GM06990 (cell line): ENCODE measurements at places on chromosomes 12 and 14.
A peak's percentile ranks its signal among the peaks of the same experiment; 100 is the strongest.

GRCh38 chr12:49568442-49569162 is 660 bp upstream of the MCRS1 start:
- DNase-seq: peak; percentile 39

DNA sequence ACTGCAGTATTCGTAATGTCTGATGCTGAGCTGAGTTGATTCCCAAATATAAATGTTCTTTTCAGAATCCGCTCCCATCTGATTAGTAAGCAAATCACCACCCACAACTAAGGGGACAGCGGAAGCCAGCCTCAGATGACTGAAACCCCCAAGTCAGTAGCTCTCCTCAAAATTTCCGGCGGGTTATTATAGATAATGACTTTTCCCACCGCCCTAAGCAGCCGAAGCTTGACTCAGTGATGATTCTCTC is 469 bp upstream of the LRFN5 start:
- DNase-seq: no peak

GRCh38 chr12:9372202-9372601 is 164.0 kb upstream of the PZP start:
- DNase-seq: no peak

GRCh38 chr14:56195704-56196103 is 77.5 kb downstream of the PELI2 start:
- DNase-seq: peak; percentile 43

DNA sequence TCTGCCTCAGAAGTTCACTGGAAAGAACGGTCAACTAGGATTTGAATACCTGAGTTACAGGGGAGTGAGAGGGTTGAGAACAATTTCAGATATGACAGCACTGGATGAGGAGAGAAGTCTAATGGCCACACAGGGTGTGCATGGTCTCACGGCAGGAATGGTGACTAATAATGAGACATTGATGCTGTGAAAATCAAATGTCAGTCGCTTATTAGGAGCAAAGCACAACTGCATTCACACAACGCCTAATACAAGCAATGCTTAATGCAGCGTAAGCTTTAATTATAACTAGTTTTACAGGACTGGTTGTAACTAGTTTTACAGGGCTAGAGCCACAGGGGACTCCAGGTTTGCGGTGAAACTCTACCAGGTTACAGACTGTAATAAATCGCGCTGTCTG is 23.4 kb upstream of the PRIMA1 start:
- DNase-seq: no peak

DNA sequence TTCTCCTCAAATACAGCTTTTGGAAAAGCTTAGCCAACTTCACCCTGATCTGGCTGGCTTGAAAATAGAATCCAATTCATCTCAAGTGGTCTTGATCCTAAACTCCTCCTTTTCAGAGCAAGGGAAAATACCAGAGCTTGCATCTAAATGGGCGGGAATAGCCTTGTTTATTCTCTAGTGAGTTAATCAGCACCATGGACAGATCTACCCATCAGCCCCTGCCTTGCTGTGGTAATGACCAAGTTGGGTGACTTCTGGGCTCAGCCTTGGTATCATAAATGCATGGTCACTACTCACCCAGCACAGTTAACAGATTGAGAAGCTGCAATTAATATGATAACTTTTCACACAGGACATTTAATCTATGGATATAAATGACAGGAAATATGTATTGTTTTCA is 196.6 kb downstream of the GLT1D1 start:
- no peak for DNase-seq

GRCh38 chr12:122793685-122794106 is 19.3 kb downstream of the CCDC62 start:
- peak; percentile 18 for DNase-seq

DNA sequence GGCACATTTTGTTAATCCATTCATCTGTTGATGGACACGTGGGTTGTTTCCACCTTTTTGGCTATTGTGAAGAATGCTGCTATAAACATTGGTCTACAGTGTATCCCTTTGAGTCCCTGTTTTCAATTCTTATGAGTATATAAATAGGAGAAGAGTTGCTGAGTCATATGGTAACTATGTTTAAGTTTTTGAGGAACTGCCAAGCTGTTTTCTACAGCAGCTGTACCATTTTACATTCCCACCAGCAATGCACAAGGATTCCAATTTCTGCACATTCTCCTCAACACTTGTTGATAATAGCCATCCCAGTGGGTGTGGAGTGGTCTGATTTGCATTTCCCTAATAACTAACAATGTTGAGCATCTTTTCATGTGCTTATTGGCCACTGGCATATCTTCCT is 6.9 kb upstream of the SVOP start:
- DNase-seq: no peak

- DNase-seq: peak; percentile 52
These were observed 630 bp downstream of the FOS start for GRCh38 chr14:75279153-75279762.

DNA sequence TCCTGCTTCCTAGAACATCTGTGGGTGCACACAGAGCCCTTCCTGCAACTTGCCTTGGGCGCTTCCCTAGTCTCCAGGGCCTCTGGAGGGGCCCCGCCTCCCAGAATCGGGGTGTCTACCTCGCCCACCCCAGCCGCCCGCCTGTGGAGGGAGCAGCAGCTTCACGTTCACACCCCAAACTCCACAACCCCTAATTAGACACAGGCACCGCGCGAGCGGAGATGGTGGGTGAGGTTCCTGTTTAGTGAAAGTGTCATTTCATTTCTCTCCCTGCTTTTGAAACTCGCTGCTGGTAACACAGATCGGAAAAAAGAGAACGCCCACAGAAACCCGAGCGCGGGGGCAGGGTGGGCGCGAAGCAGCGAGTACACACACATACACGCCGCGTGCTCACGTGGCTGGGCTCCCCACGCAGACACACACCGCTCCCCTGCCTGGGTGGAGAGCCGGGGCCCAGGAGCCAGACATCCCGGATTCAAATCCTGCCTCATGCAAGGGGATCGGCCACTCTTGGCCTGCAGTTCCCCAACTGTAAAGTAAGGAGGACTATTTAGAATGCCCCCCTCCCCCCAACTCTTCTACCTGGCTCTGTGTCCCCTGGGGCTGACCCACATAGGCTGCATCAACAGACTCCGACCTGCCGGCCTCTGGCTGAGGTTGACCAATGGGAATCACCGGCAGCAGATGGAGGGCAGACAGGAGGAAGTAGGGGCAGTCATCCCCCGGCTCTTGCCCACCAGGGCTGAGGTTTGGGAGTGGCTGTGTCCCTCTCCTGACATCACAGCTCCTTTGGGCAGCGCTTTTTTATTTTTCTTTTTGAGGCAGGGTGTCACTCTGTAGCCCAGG is 79.2 kb upstream of the NCOR2 start:
- DNase-seq: peak; percentile 33

DNA sequence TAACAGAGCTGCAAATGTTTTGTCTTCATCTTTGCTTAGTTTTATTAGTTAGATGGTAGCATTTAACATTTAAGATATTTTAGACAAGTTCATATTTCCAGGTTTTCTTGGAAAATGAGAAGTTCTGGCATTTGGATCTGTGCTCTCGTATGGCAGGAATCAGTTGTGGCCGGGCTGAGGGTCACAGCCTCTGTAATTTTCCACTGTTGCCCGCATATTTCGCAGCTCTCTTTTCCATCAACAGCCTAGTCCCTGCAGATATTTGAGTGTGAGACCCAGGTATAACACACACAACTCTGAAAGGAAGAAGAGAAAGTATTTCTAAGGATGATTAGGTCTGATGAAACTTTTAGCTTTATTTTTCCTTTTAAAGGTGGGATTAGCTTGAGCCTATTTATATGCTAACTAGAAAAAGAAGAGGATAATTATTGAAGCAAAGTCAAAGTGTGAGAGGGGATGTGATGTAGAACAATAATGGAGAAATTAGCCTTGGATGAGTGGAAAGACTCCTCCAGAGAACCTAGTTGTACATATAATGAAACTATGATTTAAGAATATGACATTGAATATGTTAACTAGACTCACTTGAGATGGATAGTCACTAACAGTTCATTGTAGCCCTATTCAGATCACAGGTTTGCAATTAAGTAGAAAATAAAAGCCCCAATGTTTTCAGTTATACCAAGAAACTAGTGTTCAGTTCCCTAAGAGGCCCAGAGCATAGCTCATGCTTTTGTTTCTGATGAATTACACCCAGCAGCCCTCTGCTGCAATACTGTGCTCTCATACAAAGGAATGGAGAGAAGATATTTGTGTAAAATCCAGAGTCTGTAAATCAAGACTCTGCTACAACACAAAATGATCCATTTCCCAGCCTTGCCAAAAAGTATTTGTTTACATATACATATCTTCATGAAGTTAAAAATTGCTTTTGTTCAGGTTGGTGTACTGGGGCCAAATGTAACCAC is 158.4 kb downstream of the C12orf50 start:
- DNase-seq: no peak

DNA sequence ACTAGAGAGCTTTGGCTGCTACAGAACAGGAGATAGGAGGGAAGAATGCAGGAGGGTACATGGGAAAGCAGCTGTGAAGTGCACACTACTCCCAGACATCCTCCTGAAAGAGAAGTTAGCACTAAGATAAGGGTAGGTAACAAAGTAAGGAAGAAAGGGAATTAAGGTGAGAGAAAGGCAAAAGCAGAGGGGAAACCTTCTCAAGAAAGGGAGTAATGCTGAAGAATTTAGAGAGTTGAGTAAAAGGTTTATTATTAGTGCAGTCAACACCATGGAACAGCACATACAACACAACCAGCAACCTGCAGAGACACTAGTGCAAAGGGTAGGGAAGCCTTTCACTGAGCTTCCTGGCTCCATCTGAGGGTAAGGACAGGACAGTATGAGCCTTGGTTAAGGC is 15.0 kb upstream of the SMARCC2 start:
- no peak for DNase-seq

DNA sequence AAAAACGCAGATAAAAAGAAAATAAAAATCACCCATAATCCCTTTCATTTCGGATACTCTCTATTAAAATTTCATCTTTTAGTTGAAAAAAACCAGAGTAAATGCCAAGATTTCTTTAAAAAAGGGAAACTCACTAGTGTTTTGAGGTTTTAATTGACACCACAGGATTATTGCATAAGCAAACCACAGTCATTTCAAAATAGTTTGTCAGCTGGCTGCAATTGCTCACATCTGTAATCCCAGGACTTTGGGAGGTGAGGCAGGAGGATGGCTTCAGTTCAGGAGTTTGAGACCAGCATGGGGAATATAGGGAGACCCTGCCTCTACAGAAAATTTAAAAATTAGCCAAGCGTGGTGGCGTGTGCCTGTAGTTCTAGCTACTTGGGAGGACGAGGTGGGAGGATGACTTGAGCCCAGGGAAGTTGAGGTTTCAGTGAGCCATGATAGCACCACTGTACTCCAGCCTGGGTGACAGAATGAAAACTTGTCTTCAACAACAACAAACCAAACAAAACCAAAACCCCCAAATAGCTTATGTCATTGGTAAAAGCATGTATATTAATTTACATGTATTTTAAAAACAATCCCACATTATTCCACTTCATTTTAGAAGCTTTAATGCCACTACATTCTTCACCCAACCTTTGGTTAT is 48.8 kb downstream of the SYNE2 start:
- DNase-seq: no peak

- no peak for DNase-seq
These were observed 17.9 kb upstream of the RCOR1 start for GRCh38 chr14:102574281-102575159.

GRCh38 chr14:99907761-99908652 is 114.8 kb downstream of the EML1 start:
- DNase-seq: no peak

- DNase-seq: no peak
These were observed 4.9 kb upstream of the RIC8B start for GRCh38 chr12:106769546-106769945.

DNA sequence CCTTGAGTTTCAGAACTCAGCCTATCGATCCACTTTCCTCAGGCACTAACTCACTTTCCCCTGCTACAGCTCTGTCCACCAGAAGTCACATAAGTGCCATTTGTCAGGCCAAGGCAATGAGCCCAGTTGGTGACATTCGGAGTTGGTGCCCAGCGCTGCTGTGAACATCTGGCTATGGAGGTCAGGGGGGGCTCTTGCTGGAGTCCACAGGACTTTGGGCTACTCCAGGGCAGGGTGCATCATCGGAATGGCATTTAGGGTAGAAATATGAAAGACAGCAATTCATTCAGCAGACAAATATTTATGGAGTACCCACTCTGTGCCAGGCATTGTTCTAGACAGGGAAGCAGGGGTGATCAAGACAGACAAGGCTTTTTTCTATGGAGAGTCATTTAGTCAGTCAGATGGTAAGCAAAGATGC is 1.5 kb upstream of the PPP1CC start:
- no peak for DNase-seq

- peak; percentile 72 for DNase-seq
These were observed 4.2 kb downstream of the RHOF start for GRCh38 chr12:121789233-121789781.

DNA sequence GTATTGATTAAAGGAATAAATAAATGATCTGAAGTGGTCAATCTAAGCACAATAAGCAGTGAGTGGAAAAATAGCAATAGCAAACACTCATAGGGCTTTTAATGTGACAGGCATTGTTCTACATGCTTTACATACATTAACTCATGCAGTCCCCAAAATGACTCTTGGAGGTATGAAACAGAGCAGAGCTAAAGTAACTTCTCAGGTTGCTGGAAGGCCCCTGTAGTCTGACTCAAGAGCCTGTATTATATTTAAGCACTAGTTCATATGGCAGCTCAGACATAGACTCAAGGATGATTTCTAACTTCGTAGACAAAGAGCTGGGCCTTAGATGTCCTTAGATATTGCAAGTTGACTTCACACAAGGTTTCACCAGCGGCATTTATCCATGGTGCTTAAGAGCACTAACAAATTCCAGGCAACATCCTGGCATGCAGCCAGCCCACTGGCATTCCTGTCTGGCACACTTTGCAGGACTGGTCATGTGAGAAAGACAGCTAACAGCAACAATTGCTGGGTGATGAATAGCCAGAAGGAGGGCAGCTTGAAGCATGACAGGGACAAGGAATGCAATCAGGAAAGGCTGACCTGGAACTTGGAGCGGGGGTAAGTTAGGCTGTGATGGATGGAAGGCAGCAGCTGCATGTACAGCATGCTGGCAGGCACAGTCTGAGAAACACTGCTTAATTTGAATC is 22.9 kb upstream of the KTN1 start:
- no peak for DNase-seq

DNA sequence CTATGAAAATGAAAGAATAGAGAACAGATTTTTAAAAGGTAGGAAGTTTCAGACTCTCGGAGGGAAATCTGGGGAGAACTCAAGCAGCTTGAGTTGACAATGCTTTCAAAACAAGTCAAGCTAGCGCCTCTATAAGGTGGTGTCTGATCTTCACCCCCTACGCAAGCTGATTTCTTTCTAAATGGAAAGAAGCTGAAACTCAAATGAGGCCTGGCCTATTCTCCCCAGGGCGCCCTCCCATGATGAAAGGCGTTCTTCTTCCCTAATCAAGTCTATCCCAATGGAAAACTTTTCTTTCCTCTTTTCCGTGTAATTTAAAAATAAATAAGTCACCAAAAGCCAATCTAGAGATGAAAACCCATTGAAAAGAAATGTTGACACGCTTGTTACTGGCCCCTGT is 20.6 kb downstream of the PTHLH start:
- no peak for DNase-seq

- DNase-seq: no peak
These were observed 128.1 kb upstream of the HMGA2 start for GRCh38 chr12:65696227-65696626.
